Muscle of leg (tissue), 16 donors: ENCODE measurements at places on chromosomes 11 and 22.

DNA sequence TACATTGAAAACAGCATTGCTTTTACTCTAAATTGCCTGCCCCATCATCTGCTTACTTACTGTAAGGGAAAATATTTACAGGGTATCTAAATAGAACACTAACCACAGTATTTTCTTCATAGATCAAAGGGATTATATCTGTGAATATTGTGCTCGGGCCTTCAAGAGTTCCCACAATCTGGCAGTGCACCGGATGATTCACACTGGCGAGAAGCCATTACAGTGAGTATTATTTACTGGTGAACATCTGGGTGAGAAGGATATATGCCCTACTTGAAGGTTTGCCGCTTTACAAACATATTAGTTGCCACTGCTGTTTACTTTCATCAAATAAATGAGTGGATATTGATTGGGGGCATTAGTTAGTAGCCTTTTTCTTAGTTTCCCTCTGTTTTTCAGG, 5.9 kb upstream of the CNTF start:
- peak; percentile 15 for DNase-seq

DNA sequence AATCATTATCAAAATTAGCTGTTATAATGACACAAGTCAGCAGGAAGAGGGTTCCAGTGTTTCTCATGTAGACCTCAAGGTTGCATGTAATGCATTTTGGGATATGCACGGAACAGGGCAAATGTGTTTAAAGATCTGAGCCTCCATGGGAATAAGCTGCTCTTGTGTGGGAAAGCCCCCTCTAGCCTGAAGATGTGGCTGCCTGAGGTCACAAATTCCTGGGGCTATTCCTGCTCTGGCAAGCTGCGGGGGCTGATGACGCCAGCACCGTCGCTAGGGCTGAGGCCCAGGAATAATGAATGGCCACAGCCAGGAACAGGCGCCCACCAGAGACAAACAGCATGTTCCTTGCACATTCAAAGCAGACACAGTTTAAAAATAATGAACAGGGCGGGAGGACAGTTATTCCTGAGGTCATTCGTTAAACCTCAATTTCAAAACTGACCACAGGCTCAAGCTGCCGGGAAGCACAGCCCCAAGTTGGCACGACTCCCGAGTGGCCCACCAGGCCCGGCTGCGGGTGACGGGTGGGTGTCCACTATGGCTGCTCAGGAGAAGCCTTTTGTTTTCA, 11.7 kb downstream of the OSBPL5 start:
- DNase-seq, result peak; percentile 87

DNA sequence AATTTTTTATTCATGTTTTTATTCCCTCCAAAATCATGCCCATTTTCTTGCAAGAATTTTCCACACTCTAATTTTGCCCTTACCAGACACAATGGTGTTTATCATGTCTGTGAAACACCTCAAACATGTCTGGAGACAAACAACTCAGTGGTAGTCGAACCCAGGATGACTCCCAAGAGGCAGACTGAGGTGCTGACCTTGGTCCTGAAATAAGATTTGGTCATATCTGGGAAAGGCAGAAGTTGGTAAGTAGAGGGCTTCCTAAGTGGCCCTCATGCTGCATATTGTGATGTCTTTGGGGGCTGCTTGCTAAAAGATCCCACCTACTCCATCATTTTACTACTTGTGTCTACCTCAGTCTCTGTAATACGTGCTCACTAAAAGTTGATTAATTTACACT, 369.4 kb upstream of the ISX start:
- peak; percentile 12 for DNase-seq

GRCh38 chr11:26575946-26576345, 3.9 kb upstream of the MUC15 start:
- DNase-seq, result no peak

DNA sequence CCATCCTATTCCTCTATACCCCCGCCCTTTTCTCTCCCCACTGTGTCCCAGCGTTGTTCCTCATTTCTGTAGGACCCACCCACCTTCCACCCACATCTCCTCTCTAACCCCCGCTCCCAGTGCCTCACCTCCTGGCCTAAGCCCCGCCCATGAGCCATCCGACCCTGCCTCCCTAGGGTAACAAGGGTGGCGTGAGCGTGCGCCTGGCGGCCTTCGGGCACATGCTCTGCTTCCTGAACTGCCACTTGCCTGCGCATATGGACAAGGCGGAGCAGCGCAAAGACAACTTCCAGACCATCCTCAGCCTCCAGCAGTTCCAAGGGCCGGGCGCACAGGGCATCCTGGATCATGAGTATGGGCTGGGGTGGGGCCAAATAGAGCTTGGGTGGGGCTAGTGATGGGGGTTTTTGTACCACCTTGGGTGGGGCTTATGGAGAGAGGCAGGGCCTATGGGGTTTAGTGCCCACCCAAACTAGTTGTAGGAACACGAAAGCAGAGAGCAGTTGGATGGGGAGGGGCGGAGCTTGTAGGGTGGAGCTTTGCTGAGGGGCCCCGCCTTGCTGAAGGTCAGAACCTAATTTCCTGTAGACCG, 4.5 kb downstream of the INPP5J start:
- DNase-seq, result no peak

DNA sequence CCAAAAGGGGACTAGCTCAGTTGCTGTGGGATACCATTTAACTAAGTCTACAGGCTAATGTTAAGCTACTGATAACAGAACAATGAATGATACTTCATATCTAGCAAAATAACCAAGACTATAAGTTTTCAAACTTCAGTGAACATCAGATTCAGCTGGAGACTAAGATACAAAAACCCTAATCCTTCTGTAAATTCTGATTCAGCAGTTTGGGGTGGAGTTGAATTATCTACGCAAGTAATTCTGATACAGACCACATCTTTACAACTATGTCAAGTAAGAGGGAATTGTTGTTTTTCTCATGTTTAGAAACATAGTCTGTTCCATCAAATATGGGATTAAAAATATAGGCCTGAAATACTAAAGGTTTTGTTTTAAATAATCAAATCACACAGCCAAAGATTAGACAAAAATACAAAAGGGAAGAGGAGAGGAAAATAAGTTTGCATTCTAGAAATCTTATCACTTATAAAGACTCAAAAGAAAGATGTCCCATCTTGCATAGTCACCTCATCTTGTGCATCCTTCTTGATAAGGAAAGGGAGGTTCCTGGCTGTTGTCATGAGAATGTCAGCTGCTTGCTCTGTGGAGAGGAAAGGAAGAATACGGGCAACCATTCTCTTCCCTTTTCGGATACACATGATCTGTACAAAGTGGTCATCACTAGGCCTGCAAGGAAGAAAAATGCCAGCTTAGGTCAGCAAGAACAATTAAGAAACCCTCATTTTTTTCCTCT, 21.4 kb downstream of the PATL1 start:
- peak; percentile 14 for DNase-seq

- DNase-seq, result peak; percentile 77
These were observed 8.1 kb downstream of the MALAT1 start for GRCh38 chr11:65506772-65507505.

DNA sequence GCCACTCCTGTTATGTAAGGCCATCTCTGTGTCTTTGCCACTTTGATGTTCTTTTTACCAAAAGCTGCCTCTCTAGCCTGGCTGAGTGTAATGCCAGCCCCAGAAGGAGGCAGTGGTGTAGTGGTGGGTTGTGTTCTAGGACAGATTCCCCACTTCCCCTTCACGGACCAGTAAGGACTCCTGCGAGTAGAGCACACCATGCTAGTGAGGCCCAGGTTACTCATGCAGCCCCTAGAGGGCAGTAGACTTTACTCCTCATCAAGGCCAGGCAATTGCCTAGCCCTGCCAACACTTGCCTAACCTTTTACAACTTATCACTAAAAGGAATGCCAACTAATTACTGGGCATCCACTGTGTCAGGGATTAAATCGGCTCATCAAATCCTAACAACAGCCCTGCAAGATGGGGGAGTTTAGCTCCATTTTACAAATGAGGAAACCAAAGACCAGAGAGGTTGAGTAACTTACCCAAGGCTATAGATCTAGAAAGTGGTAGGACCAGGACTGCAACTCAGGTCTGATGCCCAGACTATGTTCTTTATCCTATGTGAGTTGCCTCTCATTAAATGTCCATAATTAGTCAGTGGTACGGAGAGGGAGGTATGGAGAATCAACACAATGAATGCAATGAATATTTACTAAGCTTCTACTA, 75.3 kb downstream of the APIP start:
- no peak for DNase-seq

- DNase-seq, result no peak
These were observed 1.2 kb upstream of the TSKU start for GRCh38 chr11:76781807-76782530.

- DNase-seq, result no peak
These were observed 3.6 kb upstream of the CCDC117 start for GRCh38 chr22:28768701-28769393.

DNA sequence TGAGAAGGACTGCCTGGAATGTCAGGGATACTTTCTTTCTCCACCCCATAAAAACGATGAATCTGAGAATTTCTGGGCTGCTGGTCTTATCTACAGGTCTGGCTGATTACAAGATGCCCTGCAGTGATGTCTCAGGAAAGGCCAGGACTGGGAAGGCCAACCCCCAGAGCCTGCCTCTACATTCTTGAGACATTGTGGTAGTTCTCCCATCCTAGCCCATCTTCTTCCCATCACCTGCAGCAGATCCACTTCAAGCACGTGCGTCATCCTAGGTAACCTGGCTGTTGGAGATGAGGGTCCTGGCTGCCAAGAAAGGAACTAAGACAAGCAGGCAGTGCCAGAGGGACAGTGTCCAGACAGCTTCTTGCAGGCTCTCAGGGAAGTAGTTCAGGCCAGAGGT, 44.1 kb upstream of the E2F8 start:
- no peak for DNase-seq

- DNase-seq, result no peak
These were observed 5.6 kb downstream of the OSBPL5 start for GRCh38 chr11:3159296-3160190.

GRCh38 chr11:15859411-15859810, 496.9 kb downstream of the SOX6 start:
- no peak for DNase-seq

GRCh38 chr11:74691755-74692154, 39.5 kb downstream of the CHRDL2 start:
- DNase-seq, result no peak

DNA sequence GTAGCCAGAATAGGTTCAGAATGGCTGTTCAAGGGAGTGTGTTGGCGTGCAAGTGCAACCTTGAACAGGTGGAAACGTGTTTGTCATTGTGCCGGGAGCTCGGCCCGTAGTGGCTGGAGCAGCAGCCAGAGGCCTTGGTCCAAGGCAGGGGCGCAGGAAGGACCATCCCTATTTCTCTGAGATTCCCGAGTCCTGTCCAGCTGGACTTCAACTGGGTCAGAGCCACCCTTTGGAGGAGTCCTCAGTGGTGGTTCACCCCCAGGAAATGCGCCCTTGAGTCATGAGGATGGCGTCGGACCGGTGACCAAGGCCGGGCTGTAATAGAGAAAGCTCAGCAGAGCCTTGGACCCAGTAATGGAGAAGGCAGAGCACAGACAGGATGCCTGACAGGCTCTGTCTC, 1402.0 kb downstream of the BRD1 start:
- DNase-seq, result no peak

DNA sequence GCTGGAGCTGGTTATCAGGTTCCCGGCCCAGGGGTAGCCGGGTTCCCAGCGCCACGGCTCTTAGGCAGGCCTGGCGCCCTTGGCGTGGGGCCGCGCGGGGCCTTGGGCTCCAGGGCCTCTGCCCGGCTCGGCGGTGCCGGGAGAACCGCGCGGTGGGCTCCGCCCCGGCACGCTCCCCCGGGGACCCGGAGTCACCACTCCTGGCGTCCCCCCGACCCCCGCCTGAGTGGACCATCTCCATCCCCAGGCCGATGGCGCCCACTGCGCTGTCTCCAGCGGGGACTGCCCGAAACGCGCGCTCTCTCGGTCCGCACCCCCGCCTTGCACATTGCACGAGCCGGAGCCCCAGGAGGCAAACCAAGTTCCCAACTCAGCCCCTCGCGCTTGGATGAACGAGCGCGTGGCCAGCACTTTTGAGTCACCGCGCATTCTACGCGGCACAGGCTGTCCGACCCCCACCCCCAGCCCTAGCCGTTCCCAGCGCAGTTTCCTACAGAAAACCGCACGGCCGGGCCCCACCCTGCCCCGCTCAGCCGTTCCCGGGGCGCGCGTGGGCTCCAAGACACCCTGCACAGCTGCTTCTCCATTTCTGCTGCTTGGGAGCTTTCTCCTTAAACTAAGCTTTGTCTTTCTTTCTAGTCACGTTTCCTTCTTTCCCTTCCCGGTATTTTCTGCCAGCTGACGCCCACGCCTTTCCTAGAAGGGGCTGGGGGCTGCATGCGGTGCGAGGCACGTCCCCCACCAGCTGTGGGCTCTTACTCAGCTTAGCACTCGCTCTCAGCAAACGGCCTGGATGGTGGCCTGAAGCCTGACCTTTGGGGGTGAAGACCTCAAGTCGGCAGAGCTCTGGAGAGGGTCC, 650 bp upstream of the CHID1 start:
- peak; percentile 70 for DNase-seq

GRCh38 chr11:64379160-64379559, 20.2 kb downstream of the RPS6KA4 start:
- no peak for DNase-seq

- DNase-seq, result peak; percentile 75
These were observed 19.3 kb upstream of the FXYD2 start for GRCh38 chr11:117843666-117844484.

GRCh38 chr11:1728301-1728700, 22.1 kb downstream of the IFITM10 start:
- no peak for DNase-seq

DNA sequence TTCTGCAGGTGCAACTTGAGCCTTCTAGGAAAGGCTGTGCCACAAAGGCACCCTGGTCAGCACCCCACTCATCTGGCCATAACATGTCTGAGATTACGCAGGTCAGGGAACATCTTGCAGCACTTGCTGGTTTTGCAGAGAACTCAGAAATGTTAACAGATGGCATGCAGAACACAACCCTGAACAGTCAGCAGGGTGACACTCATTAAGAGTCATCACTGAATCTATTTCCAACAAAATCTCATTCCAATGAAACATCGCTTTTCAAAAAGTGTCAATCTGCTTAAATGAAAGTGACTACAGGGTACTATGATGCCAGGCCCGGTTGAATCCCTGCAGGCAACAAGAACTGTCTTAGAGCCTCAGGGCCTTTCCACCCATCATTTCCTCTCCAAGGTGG, 369.8 kb upstream of the CCDC90B start:
- no peak for DNase-seq

DNA sequence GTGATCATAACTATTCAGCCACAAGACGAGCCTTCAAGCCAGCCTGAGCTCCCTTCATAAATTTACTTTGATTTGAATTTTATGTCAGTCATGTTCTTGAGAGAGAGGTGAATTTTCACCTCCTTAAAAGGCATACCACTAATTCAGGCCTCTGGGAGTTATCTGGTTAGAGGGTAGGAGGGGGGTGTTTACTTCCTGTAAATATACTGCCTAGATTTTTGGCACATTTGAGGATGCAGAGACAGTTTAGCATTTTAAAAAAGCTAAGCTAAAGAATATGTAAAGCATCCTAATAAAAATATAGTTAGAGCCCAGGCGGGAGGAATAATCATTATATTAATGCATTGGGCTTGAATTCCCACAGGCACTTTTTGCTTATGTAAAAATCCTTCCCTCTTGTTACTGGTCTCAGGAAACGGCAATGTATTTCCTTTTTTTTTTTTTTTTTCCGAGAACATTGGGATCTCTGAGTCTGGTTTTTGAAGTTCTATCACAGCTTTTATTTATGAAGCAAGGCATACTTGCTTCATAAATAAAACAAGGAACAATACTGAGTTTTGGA, 116.5 kb downstream of the CSNK2A3 start:
- peak; percentile 54 for DNase-seq

GRCh38 chr11:92322225-92322624, 97.6 kb downstream of the FAT3 start:
- DNase-seq, result no peak
